ENCODE measurements at places on chromosomes 1 and 21.

- no peak for DNase-seq
Measured at GRCh38 chr1:81478219-81478618, 322.5 kb upstream of the ADGRL2 start.

DNA sequence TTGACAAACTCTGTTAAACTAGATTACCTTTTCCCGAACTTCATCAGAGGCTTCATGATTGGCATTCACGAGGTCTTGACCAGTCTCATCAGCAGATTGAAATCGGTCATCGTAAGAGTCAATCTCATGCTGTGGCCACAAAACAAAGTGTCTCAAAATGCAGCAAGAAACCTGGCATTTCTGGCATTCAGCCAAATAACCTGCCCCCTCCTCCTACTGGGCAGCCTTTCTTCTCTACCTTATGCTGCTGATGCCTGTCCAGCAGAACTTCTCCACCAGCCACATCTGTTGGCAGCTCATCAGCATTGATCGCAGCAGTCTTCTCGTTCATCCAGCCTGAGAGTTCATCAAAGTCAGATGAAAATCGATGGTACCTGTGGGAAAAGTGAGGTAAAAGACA lies 12.2 kb downstream of the SPTA1 start:
- DNase-seq: no peak

DNA sequence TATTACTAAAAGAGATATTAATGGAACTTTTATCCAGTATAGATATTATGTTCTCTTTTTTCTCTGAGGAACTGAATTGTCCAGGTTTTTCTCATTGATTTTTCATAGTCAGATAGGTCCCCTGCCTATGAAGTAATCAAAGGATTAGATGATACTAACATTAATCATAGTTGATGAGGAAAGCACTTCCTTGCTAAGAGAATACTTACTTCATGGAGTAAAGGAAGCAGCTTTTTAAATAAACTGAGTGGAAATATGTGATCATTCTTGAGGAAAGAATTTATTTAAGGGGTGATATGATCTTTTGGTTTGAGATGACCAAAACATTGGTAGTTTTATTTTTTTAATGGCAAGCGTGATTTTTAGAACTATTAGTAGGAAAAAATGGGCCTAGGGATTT lies 58.9 kb downstream of the SWT1 start:
- no peak for DNase-seq

GRCh38 chr1:225677350-225678124 lies 24.6 kb upstream of the ENAH start:
- no peak for DNase-seq

DNA sequence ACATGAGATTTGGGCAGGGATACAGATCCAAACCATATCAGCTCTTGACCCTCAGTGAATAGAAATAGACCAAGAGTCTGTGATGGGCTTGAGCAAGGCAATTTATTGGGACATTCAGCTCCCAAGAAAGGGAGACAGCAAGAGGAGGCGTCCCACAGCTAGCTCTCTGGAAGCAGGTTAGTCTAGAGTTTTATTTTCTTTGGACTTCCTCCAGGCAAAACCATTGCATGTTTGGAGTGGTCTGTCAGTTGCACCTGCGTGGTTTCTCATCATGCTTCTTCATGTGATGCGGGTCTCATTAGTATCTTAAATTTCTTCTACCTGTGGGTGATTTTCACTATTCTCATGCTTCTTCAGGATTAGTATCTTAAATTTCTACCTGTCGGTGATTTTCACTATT lies 1530.6 kb downstream of the PLA2G4A start:
- no peak for DNase-seq

DNA sequence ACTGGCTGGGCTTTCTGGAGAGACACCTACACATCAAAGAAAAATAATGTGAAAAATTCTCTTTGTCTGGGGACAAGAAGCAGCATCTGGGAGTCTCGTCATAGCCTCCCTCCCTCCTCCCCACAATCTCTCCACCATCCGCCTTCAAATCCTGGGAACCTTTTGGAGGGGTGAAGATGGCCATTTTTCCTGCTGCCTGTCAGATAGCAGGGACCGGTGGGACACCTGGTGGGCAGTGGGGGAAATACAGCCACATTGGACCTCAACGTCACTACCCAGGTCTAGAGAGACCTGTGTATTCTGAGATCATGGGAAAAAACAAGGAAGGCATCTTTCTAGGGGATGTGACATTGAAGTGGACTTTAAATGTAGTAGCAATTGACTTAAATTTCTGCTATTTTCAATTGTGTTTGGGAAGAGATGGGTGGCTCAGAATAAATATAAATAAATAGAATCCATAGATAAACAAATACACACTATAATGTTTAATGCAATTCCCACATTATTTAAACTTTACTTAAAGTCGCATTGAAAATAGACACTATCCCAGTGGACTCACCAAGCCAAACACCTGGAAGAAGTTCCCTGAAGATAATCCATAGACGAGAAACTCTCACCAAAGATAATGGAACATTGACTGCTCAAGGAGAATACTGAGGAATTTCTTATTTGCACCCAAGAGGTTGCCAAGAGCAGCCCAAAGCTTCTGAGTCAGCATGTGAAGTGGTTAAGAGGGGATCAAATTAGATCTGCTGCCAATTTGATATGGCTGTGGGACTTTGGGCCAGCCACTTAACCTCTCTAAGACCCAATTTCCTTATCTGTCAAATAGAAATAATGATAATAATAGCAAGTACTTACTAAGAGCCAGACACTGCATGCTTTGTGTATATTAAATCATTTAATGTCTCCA lies 147.6 kb upstream of the CAMK1G start:
- DNase-seq: peak; percentile 61

All from inflammatory macrophage treated with lipopolysaccharide for 4 hours (primary cell).